ENCODE measurements at places on chromosomes 2 and 18.

GRCh38 chr2:206881708-206882410 lies 57.5 kb upstream of the CPO start:
- DNase-seq = no peak

GRCh38 chr2:190110131-190110530 lies 47.6 kb upstream of the MSTN start:
- no peak for DNase-seq

- no peak for DNase-seq
Observed at GRCh38 chr2:217065695-217066405, 206.0 kb upstream of the TNP1 start.

GRCh38 chr18:13989199-13989598 lies 73.9 kb upstream of the MC2R start:
- DNase-seq = no peak

- DNase-seq = no peak
Observed at GRCh38 chr2:113926314-113926713, 36.4 kb downstream of the ACTR3 start.

DNA sequence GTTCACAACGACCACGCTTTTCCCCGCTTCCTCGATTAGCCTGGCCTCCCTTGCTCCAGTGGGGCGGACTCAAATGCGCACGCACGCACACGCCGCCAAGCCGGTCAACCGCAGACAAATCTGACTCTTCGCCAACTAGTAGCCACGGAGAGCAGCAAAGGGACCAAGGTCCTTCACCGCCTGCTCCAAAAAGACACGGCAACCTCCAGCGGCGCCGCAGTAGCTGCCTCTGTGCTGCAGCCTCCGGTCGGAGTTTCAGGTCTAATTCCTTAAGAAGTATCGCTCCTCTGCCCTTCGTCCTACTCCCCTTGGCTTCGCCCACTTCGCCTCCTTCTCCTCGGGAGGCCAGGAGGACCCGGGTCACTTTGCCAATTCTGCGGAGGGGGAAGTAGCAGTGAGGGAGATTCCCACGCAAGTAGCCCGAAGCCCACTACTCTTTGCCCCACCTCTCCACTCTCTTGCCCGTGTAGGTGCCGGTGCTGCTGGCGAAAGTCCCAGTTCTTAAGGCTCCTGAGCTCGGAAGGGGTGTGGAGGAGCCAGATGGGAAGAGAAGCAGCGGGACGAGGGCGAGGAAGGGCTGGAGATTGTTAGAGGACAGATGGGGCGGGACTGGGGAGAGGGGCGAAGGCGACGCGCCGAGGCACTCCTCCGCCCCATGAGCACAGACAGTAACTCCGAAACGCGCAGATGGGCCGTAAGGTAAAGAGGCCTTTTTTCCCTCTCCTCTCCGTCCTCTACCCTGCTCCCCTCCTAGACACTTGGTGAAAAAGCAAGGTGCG lies 615 bp downstream of the AKAIN1 start:
- no peak for DNase-seq

DNA sequence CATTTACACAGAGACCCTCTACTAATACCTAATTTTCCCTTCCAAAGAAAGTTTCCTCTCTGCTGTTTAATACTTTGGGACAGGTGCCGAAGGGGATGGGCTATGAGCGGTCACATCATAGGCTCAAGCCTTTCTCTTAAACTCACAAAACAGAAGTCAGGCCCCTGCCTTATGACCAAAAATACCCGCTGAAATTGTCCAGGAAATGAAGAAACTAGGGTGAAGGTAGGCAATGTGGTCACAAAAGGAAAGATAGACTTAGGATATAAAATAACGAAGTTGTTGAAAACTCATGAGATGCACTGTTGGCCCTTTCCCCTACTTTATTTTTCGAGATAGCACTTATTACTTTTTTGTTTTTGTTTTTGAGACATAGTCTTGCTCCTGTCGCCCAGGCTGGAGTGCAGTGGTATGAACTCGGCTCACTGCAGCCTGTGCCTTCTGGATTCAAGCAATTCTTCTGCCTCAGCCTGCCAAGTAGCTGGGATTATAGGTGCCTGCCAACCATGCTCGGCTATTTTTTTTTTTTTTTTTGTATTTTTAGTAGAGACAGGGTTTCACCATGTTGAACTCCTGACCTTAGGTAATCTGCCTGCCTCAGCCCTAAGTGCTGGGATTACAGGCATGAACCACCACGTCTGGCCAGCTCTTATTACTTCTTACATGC lies 16.3 kb downstream of the SLC8A1 start:
- DNase-seq = no peak

GRCh38 chr2:154758871-154759270 lies 60.4 kb downstream of the KCNJ3 start:
- DNase-seq = no peak

GRCh38 chr18:49701190-49701589 lies 112.1 kb downstream of the ACAA2 start:
- no peak for DNase-seq

DNA sequence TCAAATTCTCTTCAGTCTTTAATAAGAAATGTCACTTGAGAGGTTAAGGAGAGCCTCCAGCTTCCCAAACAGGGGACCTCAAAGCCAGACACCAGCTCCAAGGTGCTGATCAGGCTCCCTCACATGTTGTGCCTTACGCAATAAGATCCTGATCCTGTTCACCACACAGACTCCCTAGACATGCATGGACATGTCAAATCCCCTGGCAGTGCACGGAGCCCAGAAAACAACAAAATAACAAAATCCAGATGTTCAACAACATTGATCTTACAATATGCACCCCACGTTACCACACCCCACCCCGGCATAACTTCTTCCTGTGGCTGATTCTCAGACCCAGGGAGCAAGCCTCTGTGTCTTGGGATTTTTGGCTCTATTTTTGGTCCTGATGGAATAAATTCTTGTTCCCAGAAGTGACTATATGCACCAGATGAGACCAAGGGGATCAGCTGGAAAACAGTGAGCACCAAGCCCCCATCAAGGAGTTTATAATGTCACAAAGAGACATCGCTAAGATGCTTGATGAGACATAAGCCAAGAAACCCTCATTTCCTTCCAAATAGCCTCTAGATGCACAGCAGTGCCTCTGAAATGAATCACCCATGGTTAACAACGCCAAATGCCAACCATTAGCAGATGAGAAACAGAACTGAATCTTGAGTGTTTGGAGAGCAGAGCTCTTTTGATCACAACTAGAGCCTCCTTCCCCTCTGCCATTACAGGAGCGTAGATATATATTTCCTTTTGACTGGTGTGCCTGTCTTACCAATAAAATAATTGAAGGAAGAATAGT lies 198.2 kb downstream of the PRKCE start:
- DNase-seq = no peak

DNA sequence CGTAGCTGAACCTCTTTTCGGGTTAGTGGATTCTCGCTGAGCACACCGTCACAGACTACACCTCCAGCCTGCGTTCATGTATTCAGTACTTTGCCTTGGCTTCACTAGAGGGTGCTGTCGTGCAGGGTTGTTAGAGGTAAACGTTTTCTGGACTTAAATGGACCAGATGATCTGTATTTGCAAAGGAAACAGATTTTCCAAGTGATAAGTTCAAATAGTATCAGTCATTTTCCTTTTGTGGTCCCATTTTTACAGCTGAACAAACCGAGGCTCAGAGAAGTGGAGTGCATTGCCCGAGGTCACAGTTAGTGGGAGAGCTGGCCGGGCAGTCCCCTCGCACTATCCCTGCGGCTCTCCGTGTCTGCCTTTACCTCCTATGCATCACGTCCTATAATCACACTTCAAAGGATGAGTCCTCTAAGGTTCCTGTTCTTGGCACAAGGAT lies 125.9 kb downstream of the MAP4K4 start:
- DNase-seq = peak; percentile 53

DNA sequence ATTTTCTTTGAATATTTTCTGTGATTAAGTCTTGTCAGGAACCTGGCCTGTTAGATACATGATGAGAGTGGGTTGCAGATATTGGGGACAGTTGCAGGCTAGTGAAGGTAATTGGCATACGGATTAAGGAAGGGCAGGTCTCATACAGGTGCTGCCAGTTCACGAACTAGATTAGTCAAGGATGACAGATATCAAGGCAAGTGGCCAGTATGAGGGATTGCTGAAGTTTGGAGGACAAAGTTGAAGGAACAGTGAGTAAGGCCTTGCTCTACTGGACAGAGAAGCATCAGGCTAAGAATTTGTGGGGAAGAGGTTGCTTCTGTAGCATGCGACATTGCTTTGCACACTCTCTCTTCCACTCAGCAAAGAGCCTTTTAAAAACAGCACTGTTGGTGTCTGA lies 12.8 kb upstream of the NCOA1 start:
- no peak for DNase-seq

- DNase-seq = no peak
Observed at GRCh38 chr18:65347446-65347845, 403.4 kb upstream of the CDH7 start.

DNA sequence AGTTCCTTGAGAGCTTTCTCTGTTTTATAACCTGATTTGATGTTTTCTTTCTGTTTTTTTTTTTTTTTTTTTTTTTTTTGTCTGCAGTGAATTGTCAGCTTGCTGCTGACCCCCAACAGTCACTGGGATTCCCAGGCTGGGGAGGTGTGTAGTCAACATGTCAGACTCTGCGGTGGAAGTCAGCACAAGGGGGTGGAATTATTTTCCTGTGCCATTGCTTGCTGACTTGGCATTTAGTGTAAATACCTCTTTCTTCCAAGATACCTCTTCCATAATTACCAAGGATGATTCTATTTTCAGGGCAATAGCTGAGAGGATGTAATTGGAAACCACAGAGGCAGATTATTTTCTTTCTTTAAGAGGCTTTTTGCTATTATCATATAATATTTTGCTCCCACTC lies 266.3 kb downstream of the CCDC85A start:
- no peak for DNase-seq

DNA sequence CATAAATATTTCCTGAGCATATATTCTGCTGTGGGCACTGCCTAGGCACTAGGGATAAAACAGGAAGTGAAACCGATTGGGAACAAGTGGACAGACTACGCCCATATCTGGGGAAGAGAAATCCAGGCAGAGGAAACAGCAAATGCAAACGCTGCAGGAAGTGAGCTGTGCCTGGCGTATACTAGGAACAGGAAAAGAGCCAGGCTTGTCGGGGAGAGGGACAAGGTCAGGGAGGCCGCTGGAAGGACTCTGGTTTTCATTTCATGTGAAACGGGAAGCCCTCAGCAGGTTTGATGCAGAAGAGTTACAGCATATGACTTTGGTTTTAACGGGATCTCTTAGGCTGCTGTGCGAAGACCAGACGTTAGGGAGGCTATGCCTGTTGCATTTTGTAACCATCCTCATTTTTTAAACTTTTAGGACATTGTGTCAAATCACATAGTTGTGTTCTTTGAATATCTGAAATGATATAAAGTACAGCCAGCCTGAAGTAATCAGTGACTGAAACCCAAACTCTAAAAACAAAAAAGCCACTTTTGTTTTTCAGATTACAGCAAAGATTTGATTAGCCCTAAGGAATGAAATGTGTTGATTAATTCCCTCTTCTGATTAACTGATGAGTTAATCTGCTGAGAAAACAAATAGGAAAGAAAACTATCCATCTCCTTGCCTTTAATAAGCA lies 110.2 kb upstream of the PIEZO2 start:
- peak; percentile 49 for DNase-seq

GRCh38 chr2:88866756-88867155 lies 175.3 kb downstream of the RPIA start:
- DNase-seq = no peak

DNA sequence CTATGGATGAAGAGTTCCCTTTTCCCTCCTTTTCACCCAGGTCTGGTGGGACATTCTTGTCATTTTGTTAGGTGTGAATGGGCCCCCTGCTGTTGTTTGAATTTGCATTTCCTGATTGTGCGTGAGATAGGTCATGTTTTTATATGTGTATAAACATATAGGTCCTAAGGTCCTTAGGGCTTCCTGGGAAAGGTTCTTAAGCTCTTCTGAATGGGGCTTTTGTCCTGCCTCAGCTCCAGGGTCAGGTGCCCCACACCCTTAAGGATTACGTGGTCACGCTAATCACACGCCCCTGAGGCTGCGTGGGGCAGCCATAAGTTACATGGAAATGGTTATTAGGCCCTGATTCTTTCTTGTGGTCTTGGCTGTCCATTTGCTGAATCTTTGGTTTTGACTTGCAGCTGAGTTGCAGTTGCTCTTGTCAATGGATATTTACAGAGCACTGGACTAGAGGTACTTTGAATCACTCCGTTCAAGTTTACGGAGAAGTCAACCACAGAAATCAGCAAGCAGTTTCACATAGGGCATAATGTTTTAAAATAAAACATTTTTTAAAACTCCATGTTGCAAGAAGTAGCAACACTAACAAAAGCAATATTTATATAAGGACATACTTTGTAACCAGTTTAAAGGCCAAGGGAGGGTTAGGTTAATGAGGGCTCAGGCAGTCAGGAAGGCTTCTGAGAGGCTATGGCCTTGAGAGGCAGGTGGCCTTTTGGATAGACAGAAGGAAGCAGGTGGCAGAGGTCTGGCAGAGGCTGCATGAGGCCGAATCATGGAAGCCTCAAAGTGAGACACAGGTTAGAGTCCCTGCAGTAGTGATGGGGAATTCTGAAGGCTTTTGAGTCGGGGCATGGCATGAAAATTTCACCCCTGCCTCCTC lies 24.2 kb downstream of the LIPG start:
- no peak for DNase-seq

- no peak for DNase-seq
Observed at GRCh38 chr2:235606004-235606715, 112.3 kb downstream of the AGAP1 start.

- DNase-seq = peak; percentile 64
Observed at GRCh38 chr2:180222644-180223043, 215.5 kb upstream of the CWC22 start.

- DNase-seq = no peak
Observed at GRCh38 chr18:58496937-58497336, 132.0 kb downstream of the ALPK2 start.

- no peak for DNase-seq
Observed at GRCh38 chr2:33484042-33484621, 7.7 kb downstream of the RASGRP3 start.

GRCh38 chr2:187404431-187405110 lies 43.5 kb downstream of the CALCRL start:
- no peak for DNase-seq

DNA sequence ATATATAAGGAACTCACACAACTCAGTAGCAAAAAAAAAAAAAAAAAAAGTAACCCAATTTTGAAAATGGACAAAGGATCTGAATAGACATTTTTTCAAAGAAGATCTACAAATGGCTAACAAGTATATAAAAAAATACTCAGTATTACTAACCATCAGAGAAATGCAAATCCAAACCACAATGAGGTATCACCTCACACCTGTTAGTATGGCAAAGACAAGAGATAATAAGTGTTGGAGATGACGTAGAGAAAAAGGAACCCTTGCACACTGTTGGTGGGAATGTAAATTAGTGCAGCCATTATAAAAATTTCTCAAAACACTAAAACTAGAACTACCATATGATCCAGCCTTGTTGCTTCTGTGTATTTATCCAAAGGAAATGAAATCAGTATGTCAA lies 5.8 kb upstream of the CNDP1 start:
- no peak for DNase-seq

- DNase-seq = no peak
Observed at GRCh38 chr2:207256476-207257207, 90.9 kb upstream of the KLF7 start.

GRCh38 chr18:10559553-10560451 lies 34.0 kb downstream of the NAPG start:
- DNase-seq = no peak

Measured in ureter (tissue), 1 donor.